ENCODE measurements at places on chromosomes 1 and 21.
A peak's percentile ranks its signal among the peaks of the same experiment; 100 is the strongest.

GRCh38 chr1:110258734-110259133 is 48.6 kb downstream of the KCNC4 start:
- no peak for DNase-seq

DNA sequence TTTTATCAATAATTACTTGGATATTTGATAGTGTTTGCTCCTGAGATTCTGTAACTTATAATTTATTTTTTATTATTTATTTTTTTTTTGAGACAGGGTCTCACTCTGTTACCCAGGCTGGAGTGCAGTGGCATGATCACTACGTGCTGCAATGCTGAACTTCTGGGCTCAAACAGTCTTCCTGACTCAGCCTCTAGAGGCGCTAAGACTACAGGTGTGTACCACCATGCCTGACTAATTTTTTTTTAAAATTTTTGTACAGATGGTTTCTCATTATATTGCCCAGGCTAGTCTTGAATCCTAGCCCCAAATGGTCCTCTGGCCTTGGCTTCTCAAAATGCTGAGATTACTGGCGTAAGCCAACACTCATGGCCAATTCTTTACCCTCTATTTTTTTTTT is 845.5 kb upstream of the ADGRL4 start:
- DNase-seq: peak; percentile 5

DNA sequence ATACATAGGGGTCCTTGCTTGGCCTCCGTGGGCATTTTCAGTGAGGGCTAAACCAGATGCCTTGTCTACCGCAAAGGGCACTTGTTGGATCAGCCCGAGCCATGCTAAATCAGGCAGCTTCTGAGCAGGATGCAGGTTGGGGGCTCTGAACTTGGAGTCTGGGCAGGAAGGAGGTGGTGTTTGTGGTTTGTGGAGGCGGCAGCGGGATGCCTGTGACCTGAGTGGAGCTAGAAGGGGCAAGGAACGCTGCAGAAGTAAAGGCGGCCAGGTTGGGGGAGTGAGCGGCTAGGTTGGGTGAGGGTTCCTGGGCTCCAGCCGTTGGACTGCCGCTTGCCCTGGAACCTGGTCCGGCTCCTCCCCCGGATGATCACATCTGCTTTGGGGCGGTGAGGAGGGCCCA is 183.9 kb downstream of the CAMTA1 start:
- no peak for DNase-seq

GRCh38 chr1:47508702-47509431 is 71.0 kb downstream of the FOXD2 start:
- no peak for DNase-seq

- DNase-seq: no peak
These were observed 11.3 kb upstream of the MAP10 start for GRCh38 chr1:232793944-232794343.

DNA sequence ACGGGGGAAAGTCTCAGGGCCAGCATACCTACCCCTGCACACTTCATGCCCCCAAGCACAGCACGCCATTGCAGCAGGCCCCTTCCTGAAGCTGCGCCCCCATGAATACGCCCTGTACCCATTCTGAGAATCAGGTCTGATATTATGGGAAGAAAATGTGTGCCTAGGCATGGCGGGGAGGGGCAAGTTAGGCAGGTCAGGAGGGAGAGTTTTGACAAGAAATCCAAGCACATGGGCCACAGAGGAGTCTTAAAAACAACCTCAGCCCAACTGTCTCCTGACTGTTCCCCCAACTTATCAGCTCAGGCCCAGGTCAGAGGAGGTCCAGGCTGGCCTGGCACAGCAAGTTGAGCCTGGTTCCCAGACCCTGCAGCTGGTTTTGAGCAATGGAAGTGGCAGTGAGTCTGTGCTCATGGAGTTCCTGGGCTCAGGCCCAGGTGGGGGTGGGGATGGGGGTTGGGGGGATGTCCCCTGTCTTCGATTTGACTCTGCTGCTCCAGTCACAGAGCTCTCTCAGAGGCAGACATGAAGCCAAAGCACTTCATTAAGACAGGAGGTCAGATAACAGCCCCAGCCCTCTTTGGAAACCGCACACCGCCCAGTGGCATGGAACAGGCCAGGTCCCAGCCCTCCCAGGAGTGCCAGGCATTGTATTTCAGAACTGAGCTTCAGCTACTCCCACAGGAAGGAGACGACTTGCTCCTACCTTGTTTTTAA is 20.6 kb upstream of the BCAR3 start:
- no peak for DNase-seq

DNA sequence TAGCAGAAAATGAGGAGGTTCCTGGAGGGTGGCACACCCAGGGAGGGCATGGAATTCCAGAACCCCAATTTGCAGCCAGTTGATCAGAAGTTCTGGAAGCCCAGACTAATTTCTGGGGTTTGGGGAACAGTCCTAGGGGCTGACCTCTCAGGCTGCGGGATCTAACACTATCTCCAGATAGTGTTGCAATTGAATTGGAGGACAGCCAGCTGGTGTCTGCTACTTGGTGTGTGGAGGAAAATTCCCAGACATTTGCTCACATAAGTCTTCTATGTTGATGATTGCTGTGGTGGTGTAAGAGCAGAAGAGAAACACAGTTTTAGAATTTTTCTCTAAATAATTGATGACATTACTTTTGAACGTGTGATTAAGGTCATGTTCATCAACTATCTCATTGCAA is 154.3 kb upstream of the RNPC3 start:
- DNase-seq: no peak

DNA sequence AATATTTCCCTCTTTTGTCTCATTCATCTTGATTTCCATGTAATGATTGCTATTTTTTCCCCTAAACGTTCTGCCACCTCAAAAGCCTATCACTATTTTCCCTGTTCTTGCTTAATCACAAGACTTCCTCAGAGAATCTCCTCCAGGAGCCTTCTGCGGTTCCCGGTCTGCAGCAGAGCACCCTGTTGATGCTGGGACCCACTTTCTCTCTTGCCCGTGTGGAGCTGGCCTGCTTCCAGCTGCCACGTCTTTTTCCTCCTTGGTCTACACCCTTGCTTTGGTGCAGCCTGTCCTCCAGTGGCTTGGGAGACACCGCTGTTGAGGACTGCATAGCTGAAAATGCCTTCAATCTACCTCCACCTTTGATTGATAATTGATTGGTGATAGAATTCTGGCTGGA is 70.0 kb upstream of the COA6 start:
- DNase-seq: no peak

DNA sequence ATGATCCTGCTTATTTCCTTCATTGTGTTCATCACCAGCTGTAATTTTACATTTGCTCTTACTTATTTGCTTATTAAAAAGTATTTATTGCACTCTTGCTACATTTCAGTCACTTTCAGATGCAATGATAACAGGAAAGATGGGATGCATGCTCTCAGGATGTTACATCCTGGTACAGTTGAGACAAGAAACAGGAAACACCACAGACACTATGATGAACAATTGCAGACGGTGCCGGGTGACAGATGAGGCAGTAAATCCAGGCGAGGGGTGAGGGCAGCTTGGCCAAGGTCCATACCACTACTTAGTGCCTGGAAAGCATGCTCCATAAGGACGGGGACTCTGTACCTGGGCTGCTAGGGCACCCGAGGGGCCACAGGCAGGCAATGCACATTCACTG is 156.6 kb upstream of the RAB4A start:
- DNase-seq: no peak

Data from iPS DF 6.9 (cell line).